ENCODE measurements at places on chromosomes 7 and 10.

DNA sequence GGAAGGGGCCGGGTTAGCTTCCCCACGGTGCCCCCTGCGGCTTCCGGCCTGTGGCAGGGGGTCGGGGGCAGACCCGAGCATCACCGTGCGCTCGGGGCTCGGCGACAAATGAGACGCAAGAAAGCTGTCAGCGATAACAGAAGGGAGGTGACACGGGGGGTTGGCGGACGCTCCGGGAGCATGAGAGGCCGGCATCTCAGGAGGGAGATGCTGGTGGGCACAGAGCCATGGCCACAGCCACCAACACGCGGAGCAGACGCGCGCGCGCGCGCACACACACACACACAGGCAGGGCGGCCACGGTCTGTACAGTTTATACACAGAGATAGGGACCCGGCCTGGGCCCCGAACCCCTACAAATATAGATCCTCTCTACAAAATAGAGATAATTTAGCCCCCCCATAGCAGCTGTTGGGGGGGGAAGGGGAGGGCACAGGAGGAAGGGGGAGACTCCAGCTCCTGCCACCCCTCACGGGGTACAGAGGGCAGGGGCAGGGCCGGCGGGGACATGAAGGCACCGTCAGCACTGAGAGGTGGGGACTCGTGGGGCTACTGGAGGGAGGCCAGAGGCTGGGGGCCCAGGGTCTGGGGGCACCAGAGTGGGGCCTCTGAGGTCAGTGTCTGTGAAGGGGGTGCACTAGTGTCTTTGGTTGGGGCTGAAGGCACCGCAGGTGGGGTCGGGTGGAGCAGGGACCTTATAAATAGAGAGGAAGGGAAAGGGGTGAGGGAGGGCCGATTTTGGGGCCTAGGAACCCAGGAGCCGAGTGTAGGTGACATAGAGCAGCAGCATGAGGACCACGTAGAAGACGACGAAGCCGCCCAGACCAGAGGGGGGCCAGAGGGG, 884 bp upstream of the SAP25 start:
- DNase-seq, result no peak

DNA sequence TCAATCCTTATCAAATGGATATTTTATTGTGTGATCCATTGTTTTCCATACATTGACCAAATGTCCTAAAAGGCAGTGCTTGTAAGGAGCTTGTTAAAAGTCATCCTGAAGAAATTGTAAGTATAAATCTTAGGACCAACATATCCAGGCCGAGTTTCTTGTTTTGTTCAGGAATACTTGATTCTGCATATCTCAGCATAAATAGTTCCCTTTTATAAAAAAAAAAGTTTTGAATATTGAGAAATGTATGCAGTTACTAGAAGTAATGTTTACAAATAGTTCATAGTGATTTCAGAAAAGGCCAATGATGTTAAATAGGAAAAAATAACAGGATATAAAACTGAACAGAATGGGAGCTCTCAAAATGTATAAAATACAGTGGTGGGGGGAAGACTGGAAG, 6.6 kb downstream of the GRID1 start:
- no peak for DNase-seq

DNA sequence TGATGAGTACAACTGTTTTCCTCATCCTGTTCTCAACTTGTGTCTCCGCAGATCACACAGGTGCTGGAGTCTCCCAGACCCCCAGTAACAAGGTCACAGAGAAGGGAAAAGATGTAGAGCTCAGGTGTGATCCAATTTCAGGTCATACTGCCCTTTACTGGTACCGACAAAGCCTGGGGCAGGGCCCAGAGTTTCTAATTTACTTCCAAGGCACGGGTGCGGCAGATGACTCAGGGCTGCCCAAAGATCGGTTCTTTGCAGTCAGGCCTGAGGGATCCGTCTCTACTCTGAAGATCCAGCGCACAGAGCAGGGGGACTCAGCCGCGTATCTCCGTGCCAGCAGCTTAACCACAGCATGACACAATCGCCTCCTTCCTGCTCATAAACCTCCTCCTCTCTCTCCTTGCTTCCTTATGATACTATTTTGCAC, 126.7 kb upstream of the PRSS58 start:
- DNase-seq, result no peak

DNA sequence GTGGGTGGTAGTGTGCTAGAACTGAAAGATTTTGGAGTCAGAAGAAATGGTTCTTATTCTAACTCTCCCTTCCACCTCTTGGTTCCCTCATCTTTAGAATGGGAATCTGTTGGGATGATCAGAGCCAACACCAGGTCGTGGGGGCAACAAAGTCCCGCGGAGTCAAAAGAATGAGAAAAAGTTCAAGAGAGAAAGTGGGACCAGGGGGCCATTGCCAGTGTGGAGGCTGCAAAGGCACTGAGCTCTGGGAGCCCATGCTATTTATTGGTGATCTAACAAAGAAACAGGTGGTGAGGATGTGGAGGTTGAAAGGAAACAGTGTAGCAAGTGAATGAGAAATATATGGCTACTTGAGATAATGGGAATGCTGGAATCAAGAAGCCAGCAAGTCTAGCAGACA, 29.4 kb downstream of the AGAP4 start:
- no peak for DNase-seq

GRCh38 chr10:131844529-131845084, 56.2 kb upstream of the PPP2R2D start:
- no peak for DNase-seq

DNA sequence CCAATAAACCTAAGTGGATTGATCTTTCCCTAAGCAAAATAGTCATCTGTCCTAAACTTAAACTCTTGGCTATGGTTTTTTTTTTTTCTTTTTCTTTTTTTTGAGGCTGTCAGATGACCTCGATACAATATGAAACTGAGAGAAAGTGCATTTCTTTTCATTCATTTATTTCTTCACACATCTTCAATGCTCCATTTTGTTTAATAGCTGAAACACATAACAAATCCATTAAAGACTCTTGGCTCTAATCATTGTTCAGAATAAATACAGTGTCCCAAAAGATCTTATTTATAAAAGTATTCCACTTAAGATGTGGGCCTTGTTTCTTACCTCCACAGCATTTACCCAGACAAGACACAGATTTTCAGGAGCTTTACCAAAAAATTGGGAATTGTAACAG, 195.5 kb downstream of the TRIL start:
- no peak for DNase-seq

DNA sequence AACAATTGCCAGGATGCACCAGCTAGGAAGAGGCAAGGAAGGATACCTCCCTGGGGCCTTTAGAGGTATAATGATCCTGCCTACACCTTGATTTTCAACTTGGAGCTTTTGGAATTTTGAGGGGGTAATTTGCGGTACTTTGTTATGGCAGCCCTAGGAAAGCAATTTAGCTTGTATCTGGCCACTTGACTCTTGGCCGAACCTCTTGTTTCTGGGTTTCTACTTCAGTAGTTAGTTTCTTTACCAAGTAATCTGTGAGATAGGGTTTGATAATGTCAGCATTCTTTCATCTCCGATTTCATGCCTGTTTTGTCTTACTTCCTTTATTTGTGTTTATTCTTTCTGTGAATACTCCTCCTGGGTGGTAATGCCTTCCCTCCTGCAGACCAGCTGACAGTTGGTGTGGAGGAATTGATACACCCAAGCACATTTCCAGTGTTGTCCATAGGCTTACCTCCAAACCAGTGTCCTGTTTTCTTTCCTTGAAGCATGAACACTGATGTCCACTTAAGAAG, 163.7 kb downstream of the SND1 start:
- DNase-seq, result no peak

DNA sequence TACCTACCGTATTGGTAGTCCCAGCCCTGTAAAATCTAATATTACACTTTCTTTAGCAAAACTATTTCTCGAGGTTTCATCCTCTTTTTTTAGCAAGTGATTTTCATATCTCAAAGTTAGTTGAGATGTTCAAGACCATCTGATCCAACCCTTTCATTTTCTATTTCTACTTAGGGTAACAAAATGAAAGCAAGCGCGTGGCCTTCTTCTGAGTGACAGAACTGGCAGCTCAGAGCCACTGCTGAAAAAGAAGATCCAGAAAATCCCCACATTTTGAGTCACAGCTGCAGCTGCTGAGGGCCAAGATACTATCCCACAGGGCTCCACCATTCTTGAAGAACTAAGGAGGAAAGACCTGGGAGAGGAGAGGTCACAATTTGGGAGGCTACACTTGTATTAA, 24.8 kb upstream of the ZNF800 start:
- no peak for DNase-seq

DNA sequence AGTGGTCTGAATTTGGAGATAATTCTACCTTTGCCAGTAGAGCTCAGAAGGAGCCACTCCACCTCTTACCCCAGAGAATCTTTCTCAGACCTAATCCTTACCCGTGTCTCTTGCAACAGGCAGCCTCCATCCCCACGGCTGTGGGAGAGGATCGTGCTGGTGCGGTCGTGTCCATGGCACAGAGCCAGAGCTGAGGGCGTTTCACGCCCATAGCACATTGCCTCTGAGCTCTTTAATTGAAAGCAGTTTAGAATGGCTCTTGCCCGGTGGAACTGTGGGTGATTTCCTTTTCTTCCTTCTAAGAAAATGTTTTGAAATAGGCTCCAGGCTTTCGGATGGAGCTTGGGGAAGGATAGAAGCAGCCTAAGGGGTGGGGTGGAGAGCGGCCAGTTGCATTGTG, 41.5 kb downstream of the PRF1 start:
- DNase-seq, result no peak

GRCh38 chr7:31302356-31302755, 38.2 kb downstream of the NEUROD6 start:
- no peak for DNase-seq

DNA sequence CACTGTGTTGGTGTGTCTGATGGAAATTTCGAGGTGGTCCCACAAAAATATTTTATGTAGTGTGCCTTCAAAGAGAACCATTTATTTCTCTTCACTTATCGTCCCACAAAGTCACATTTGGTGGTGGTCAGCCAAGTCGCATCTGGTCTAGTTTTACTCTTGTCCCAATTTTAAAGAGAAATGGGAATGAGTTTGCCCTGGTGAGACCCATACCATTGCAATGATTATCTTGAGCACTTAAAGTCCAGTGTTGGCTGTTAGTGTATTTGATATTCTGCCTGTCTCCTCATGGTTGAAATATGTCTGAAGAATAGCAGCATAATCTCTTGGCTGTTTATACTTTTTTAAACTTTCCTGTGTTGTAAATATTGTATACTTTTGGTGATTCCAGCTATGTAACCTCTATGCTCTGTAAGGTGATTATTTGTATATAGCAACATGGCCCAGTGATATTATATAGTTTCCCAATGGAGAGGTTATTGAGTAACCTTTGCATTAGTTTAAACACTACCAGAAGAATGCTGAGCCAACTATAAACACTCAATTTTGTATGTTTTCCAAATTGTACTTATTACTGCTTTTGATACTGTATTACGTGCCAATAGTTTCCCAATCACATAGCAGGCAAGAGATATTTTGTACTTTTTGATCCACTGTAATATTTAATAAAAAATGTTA, 172.2 kb downstream of the RTKN2 start:
- no peak for DNase-seq

- DNase-seq, result peak; percentile 32
Observed at GRCh38 chr7:36526863-36527548, 137.3 kb downstream of the ANLN start.

GRCh38 chr7:1123715-1124114, 35.8 kb downstream of the GPER1 start:
- DNase-seq, result peak; percentile 92
